ENCODE measurements at places on chromosomes 2 and 18.

GRCh38 chr2:64017811-64018700 is 1.2 kb downstream of the VPS54 start:
- DNase-seq = no peak

DNA sequence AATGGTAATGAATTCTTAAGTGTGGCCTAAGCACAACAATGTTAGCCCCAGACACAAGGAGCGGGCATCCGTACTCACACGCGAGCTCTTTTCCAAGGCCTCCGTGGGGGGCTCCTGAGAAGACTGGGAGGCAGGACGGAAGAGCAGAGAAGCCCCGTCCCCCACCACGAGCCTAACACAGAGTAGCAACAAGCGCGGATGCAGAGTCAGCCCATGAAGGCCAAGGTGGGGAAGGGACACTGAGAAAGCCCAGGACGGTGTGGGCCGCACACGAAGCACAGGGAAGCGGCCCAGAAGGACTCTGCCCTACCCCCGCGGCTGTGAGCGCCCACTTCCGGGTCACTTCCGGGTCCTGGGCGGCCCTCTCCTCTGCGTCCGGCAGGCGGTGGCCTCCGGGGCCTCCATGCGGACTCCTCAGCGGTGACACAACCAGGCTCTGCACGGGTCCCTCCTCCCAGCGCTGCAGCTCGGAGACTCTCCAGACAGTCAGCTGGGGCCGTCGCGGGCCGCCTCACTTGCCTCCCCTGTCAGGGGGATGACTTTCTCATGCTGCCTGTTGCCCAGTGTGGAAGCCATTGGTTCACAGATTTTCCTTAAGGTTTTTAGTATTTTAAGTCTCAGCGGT is 151.5 kb downstream of the MTCL1 start:
- no peak for DNase-seq

DNA sequence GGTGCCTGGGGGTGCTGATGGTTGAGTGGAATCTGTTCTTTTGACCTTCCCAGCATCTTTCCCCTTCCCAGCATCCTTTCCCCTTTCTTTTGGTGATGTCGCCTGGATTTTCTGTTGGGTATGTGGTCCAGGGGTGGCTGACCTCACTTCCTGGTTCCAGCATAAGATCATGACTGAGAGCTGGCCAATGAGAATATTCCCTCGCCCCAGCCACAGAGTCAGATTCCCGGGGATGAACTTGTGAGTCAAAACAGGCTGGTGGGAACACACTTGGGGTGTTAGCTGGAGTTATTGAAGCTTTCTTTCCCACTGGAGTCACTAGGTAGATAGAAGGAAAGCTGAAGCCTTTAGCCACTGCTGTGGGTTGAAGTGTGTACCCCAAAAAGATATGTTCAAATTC is 28.0 kb upstream of the FOSL2 start:
- no peak for DNase-seq

DNA sequence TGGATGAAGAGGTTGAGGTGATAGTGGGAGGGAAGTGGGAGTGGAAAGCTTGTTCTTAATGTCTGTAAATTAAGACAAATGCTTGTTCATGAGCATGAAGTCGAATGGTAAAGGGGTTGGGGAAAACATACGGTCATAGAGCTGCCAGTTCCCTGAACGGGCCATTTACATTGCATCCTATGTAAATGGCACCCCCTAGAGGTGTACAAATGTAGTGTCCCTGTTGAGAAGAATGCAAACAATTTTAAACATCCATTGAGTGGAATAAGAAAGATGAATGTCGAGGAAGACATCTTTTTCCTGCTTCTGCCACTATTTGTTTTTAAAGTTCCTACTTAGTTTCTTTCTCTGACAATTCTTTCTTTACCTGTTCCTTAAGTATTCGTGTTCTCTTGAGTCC is 155.7 kb downstream of the RDH14 start:
- DNase-seq = no peak

- DNase-seq = no peak
Measured at GRCh38 chr18:57427429-57428201, 7.6 kb upstream of the ONECUT2 start.

- no peak for DNase-seq
Measured at GRCh38 chr2:3789256-3789655, 85.9 kb downstream of the DCDC2C start.

DNA sequence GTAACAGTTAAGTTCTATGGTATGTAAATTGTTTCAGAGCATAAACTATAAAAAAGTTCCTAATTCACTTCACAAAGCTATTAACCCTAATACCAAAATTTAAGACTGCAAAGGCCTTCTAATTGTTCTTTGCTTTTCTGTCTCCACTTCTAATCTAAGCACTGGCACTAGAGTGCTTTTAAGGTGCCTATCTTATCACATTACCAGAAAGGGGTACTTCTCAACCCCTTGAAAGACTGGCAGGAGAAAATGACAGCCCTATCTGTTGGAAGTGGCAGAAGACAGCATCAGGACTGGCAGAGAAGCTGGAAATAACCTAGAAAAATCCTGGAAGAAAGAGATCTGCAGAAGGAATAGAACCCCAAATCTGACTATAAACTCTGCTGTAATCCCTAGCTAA is 10.3 kb downstream of the CNRIP1 start:
- DNase-seq = no peak

DNA sequence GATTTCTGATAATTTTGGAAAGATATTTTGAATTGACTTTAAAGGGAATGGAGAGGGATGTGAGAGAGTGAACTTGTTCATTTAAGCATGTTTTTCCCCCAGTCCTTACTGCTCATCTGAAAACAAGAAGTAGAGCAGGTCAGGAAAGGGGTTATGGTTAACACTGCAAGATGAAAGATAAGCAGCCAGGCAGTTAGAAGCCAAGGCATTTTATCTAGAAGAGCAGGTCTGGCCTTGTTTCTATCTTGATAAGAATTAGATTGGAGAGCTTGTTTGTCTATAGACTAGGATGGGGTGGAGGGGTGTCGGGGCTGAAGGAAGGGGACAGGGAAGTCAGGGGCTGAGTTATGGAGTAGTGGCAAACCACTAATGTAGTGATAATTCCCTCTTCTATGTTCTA is 171.6 kb downstream of the IKZF2 start:
- no peak for DNase-seq

DNA sequence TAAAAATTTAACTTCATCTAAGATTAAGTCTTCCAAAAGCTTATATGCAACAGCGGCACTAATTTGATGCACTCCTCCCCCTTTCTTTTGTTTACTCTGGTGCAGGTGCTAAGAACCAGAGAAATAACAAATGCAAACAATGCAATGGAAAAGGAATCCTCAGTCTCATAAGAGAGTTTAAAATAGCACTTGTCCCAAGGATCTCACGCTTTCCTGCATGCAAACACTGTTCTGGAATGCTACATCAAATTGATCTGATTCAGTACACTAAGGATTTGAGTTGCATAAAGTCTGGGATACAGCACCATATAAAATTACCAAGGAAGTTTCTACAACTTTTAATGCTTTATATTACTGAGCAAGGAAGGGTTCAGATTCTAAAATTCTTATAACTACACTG is 50.5 kb downstream of the SEPTIN10 start:
- DNase-seq = no peak
